Stimulated activated CD4-positive, alpha-beta T cell treated with anti-CD3 and anti-CD28 coated beads, TNF-alpha, amount 100 ng/mL, for 1 hour (primary cell): ENCODE measurements at places on chromosomes 4 and X.

DNA sequence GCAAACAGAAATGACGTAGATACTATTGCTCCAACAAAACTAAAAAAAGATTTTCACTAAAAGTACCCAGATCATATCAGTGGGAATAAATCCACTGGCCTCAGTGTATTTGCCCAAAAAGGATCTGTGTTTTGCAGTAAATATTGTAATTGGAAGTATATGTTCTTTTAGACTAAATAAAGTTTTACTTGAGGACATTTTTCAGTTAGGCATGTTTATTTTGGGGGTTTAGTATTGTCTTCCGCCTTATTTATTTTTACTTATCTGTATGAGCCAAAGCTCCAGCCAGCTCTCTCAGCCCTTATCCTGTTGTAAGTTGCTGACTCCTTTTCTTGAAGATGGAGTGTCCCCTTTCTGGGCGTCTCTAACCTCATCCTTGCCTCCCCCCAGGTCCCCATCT, 49.8 kb downstream of the PTTG2 start:
- DNase-seq = no peak

DNA sequence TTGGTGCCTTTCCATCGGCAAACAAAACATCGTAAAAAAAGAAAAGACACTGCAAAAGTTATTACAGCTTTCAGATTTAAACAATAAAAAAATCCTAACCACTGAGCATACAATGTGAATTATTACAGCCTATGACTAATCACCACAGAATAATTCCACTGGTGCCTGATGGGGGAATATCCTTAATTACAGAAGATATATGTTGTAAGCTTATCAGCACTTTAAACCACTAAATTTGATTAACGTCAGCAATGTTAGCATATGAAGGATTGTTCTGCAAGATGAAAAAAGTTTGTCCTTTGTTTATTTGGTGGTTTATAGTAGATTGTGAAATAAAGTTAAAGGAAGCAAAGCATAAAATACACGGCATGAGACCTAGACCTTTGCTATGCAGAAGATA, 210.2 kb upstream of the ADAMTS3 start:
- DNase-seq = no peak

DNA sequence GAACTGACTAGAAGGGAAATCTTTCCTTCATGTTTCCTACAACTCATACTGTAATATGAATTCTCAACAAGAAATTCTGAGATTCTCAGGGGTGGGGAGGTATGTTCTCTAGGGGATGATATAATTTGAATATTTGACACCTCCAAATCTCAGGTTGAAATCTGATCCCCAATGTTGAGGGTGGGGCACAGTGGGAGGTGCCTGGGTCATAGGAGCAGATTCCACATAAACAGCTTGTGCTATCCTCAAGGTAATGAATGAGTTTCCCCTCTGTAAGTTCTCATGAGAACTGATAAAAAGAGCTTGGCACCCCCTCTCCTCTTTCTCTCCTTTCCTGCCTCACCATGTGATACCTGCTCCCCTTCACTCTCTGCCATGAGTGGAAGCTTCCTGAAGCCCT, 21.5 kb downstream of the FBXW7 start:
- no peak for DNase-seq

DNA sequence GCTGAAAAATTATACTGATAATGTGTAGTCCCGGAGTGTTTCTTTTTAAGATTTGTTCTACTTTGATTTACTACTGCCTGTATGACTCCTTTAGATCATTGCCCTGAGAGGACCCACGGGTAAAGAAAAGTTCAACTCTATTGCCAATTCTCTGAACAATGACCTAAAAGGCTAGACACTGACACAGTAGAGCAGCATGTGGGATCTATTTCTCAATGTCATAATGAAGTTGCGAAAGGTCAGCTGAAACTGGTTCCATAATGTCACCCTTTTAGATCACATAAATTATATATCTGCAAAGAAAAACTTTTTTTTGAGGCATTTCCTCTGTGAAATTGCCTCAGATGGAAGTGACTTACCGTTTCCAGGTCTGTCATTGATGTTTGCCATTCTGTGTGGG, 67.4 kb downstream of the GLRB start:
- DNase-seq = no peak

GRCh38 chrX:68827256-68827655, 1.6 kb upstream of the EFNB1 start:
- DNase-seq = no peak

GRCh38 chr4:1030559-1030958, 19.1 kb downstream of the FGFRL1 start:
- DNase-seq = no peak

- no peak for DNase-seq
Observed at GRCh38 chr4:121073004-121073435, 685 bp upstream of the NDNF start.

DNA sequence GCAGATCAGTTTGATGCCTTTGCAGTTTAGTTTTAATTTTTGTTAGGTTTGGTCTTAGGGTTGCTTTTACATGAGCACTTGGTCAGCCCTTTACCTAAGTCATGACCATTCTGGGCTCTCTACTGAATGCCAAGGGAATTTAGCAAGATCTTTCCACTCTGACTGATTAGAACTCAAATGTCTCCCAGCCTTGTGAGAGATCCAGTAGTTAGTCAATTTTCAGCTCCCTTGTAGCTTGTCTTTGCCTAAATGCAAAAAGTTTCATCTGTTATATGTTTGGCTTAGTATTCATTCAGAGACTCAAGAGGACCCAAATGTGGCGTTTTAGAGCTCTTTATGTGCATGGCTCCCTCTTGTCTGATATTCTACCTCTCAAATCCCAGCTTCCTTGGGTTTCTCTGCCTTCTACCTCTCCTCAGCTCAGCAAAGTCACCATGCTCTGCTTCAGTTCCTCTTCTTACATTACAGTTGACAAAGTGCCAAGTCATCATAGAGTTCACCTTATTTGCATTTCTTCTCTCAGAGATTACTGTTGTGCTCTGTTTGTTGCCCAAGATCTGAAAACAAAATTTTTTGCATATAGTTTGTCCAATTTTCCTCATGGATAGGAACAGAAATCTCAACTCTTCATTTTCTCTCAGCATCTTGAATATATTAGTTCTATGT, 17.5 kb upstream of the JAKMIP1 start:
- DNase-seq = no peak

DNA sequence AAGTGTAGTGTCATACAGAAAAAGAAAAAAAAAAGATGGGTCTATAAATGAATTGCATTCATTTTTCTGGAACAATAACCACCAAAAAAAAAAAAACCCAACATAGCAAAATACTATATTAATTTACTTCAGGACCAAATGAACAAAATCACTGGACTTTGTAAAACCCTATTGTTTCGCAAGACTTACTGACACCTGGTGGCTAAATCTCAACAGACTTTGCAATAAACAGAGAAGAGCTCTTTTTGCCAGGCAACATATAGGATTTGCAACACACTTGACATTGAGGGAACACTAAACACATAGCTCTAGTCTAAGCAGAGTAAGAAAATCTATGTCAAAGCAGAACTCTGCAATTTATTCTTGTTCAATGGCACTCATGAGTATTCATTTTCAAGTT, 990.2 kb downstream of the STPG2 start:
- DNase-seq = no peak

DNA sequence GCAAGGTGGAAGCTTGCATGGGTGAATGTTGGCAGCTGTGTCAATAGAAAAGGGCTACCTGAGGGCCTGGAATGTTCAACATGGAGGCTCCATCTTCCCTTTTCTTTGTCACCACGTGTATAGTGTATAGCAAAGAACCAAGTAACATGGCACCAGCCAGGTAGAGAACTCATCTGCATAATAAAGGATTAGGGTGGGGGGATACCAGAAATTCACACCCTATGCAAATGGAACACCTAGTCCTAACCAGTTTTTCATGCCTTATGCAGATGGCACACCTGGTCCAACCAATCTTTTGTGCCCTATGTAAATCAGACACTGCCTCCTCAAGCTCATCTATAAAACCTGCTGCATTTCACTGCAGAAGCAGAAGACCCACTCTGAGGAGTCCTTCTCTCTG, 169.6 kb upstream of the GLRA2 start:
- no peak for DNase-seq

DNA sequence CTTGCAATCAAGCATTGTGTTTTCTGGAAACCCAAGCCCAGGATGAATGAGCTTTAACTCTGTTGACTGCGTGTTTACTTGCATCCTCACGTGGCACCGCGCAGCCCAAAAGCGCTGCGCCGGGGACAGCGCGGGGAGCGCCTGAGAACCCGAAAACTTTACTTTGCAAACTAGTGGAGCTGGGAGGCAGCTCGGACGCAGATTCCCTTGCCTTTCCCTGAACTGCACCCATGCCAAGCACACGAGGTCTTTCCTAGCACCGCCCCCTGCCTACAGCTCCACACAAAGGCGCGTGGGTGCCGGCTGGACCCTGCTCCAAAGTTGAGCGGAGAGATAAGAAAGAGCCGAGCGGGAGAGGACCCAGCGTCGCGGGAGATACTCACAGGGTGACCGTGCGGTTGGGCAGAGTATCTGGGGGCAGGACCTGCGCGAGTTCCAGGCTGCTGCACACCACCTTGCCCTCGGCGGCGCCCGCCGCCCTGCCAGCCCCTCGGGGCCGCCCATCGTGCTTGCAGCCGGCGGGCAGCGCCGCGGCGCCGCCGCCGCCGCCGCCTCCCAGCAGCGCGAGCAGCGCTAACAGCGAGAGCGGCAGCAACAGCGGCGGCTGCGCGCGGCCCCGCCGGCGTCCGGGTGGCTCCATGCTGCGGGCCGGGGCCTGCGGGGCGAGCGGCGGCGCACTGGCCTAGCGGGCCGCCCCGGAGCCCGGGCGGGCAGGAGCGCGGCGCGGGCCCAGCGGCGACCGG, 550 bp downstream of the ADGRA3 start:
- peak; percentile 16 for DNase-seq

DNA sequence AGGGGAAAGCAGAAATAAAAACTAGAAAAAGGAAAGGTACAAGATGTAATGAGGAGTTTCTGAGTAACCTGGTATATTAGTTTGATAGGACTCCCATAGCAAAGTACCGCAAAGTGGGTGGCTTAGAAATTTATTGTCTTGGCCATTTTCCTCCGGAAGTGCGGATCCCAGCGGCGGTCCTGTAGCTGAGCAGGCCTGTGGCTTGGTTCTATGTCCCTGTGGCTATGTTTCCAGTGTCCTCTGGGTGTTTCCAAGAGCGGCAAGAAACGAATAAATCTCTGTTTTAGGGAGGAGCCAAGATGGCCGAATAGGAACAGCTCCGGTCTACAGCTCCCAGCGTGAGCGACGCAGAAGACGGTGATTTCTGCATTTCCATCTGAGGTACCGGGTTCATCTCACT, 44.0 kb upstream of the LDB2 start:
- no peak for DNase-seq

DNA sequence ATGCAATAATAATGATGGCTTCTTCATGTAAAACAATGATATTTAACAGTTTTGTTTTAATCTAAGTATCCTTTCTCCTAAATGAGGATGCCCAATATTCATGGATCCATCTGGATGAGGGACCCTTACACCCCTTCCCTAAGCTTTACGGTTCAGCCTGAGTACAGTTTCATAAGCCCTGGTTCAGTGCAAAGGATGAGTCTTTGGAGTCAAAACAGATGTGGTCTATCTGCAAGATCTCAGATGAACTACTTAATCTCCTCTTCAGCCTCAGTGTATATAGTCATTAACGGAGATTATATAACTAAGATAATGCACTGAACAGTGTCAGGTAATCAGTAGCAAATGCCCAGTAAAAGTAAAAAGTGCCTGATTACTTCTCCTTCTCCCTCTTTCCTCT, 22.1 kb downstream of the ANXA5 start:
- DNase-seq = no peak

DNA sequence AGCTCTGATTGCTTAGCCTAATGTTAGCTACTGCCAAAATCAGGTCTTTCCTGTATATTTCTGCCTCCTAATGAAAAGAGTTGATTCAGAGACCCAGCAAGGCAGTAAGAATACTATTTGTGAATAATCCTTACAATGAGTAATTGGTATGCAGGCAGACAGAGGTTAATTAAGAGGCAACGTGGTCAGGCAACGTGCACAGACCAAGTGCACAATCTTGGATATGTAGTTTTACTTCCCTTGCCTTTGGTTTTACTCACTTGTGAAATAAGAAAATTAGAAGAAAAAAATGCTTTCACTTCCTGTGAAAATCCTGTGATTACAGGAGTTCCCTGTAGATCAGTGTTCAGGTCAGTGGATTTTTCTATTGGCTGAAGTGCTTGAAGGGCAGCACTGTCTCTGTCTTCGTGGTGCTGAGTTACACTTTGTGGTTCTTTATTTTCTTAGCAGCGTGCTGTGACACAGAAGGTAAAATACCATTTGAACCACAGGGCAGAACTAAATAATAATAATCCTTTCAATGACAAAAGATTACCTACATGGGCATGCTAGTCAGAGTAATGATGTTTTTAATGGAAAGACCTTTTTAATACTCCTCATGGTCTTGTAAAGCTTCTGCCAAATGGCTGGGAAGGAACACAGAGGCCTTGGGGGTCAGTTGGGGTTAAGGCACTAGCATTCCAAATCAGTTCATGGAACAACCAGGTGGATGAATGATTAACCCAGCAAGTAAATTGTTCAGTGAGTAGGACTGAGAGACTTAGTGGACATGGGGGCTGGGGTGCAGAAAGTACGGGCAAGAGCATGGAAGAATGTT, 430.9 kb downstream of the MAPK10 start:
- no peak for DNase-seq

- no peak for DNase-seq
Observed at GRCh38 chr4:56767567-56767966, 53.9 kb downstream of the SPINK2 start.

DNA sequence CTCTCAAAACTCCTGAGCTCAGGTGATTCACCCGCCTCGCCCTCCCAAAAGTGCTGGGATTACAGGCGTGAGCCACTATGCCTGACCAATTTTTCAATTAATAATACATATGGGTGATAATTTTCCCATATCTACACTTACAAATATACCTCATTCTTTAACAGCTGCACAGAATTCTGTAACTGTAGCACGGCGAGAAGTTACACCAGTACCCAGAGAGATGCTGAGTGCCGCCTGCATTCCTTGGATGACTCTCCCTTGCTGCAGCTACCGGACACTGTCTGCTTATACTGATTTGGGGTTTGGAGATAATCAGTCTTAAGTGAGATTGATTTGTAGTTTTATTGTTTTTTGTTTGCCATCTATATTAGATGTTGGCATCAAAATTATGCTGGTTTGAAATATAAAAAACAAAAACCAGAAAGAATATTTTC, 5.8 kb downstream of the TIFA start:
- no peak for DNase-seq

- no peak for DNase-seq
Observed at GRCh38 chrX:127389900-127390299, 570.4 kb downstream of the PRR32 start.

GRCh38 chr4:86091201-86091600, 268.7 kb downstream of the MAPK10 start:
- DNase-seq = no peak

DNA sequence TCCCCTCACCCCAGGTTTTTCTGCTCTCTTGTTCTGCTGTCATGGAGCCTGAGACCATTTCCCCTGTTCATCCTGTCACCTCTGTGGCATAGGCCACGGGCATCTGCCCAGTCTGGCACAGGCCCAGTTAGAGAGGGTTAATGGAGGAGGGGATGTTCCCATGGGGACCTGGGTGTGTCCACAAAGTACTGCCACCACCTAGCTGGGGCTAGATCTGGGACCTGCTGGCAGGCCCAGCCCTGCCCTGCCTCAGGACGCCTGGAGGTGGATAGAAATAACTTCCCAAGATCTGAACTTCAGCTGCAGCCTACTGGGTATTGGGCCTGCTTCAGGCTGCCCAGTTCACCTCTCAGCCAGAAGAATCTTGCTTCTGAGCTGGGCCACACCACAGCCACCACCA, 13.5 kb downstream of the EFNB1 start:
- DNase-seq = no peak
